GM12892 (cell line): ENCODE measurements at places on chromosomes 4 and X.

DNA sequence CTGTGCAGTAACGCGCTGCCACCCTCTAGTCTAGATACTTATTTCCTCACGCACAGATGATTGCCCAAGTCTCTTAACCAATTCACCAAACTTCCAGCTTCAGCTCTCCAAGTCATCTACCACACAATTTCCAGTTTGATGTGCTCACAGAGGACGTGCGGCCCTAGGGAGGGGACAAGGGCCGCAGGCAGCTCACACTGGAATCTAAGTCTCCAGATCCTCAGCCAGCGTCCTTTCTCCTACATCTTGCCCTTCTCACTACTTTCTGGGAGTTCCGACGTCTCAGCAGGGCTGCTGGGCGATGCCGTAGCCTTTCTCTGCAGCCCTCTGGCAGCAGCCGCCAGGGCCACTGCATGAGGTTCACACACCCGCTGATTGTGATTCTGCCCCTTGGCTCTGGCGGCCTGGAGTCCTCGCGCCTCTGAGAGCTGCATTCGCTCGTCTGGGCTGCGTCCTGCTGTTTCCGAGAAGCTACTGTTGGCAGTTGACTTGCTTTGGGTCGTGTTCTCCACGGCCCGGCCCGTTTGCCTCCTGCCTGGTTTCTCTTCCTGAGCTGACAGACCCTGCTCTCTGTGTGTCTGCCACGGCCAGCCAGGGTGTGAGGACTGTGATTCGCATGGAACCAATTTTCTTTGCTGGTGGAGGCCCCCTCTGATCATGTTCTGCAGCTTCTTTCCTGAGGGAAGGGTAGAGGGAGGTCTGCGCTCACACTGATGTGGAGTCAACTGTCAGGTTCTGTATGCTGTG, 14.1 kb upstream of the TMEM131L start:
- no peak for DNase-seq

DNA sequence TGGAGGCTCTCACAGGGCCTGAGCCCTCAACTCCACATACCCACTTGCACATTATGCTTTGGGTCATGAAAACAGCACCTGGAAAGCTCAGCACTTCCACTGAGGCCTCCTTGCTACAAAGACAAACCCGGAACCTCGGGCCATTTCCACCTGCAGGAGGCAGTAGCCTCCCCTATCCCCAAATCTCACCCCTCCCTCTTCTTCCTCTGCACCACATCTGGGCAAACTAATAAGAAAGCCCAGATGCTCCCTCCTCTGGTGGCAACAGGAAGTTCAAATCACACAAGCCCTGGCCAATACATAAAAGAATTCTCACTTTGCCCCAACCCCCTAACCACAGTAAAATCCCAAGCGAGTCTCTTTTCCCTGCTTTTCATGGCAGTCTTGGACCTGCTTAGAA, 136.4 kb downstream of the MAPK10 start:
- DNase-seq: no peak

- DNase-seq: no peak
Observed at GRCh38 chr4:40486534-40486933, 143.1 kb downstream of the RBM47 start.

- DNase-seq: no peak
Observed at GRCh38 chr4:664713-665231, 9.3 kb downstream of the ATP5ME start.

DNA sequence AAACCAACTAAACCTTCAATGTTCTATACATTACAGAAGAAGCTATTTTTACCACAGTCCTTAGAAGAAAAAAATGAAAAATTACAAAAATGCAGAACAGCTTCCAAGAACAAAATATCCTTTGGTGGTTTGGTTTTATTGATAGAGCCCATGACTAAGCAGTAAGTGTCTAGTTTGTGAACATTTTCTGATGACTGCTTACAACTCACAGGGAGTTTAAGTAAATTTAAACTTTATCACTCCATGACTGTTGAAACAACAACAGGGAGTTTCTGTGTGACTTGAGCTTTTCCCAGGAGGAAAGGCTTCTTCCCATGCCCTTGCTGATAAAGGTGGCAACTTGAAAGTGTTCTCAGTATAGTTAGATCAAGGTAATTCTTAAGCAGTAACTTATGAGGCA, 2.9 kb downstream of the PF4 start:
- DNase-seq: no peak

- no peak for DNase-seq
Observed at GRCh38 chr4:41647383-41647782, 101.1 kb downstream of the PHOX2B start.

GRCh38 chr4:159498446-159499115, 395.7 kb downstream of the RAPGEF2 start:
- no peak for DNase-seq

DNA sequence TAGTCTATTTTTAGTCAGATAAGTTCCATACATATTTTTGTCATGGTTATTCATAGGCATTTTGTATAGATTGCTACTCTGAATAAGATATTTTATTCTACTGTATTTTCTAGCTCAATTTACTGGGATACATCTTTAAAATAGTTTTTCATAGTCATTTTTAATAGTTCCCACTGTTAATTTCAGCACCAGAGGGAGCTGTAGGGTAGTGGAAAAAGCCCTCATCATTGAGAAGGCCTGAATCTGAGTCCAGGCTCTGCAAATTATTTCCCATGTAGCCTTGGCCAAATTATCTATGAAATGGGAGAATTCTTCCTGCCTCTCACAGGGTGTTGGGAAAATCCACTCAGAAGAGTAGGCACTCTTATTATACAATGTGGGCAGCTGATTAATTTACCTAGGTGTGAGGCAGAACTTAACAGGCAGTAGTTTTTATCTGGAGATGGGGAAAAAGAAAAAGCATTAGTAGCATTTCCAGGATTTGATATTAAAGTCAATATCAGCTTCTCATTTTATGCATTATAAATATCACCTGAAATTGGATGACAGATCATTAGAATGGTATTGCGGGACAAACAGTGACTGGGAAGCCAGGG, 102.9 kb upstream of the PAQR3 start:
- no peak for DNase-seq

DNA sequence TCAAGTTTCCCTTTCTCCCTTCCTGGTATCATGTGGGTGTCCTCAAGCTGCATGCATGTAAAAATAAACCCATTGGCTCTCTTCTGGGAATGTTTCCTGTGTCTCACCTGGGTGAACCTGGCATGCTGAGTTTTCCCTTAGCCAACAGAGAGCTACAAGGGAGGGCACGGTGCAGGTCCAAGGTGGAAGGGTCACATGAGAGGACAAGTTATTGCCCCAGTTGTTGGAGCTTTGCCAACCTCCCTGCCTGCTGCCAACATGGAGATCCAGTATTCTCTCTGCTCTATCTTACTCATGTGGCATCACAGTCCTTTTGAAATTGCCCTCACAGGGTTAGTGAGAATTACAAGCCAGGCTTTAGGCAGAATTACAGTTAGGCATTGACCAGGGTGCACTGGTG, 196.1 kb upstream of the GYPA start:
- DNase-seq: no peak

DNA sequence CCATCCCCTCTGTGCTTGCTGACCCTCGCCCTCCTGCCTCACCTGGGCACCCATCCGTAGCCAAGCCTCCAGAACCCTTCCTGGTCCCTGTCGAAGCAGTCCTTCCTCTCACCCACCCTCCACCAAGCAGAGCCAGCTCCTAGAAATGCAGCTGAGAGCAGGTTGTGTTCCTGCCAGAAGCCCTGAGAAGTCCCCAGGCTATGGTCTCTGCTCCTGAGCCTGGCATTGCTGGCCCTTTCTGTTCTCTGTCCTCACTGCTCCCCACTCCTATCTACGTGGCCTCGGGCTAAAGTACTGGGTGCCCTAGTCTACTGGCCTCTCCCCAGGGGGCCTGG, 2.1 kb upstream of the CPZ start:
- DNase-seq: no peak

DNA sequence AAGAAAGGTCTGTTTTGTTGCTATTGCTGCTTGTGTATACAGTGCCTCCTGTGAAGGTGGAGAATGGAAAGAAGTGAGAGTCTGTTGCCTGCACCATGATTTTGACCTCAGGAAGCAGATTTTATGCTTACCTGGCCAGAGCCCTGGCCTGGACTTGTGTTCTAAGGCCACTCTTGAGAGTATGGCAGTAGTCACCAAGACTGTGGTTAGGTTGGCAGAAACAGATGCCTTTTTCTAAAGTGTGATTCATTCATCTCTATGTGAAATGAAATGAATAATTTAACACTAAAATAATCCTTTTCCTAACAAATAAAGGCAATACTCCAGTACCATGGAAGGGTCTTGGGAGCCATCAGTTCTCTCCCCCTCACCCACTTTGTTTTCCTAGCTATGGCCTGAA, 161.8 kb downstream of the DCLK2 start:
- DNase-seq: no peak

GRCh38 chr4:30586850-30587249, 133.3 kb upstream of the PCDH7 start:
- no peak for DNase-seq

GRCh38 chr4:141580523-141580922, 55.9 kb upstream of the IL15 start:
- no peak for DNase-seq

- peak; percentile 50 for DNase-seq
Observed at GRCh38 chrX:15493118-15493962, at the start of gene PIR. Gene PIR (minus strand): TSS chrX:15493333. CDS start chrX:15491257, 2,076 bp downstream.

DNA sequence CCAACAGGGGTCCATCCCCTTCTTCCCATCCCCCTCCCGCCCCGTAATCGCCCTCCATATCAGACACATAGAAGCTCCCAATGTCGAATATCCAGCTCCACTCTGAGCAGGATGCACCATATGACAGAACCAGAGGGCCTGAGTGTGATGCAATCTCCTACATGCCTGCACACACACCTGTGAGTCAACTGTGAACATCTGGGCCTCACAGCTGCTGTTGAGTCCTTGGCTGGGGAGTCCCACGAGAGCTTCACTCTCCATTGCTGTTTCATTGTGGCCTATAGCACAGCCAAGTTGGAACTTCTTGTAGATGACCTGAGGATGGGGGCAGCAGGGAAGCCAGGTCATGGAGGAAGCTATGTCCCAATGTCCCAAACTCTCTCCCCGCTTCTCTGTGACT, 8.2 kb downstream of the SLC38A5 start:
- DNase-seq: no peak

GRCh38 chr4:76120199-76120598, 28.0 kb downstream of the NUP54 start:
- no peak for DNase-seq

DNA sequence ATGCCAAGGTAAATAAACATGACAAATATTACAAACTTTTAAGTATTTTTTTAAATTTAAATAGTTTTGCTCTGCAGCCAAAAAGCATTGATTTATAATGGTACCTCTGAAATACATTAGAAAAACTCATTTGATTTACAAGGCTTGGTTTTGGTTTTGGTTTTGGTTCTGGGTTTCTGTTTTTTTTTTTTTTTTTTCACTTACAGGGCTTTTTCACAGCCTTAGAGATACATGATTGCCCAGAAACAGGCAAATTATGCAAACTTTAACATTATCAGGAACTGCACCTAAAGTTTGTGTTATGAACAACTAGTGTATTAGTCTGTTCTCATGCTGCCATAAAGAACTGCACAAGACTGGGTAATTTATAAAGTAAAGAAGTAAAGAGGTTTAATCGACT, 196.4 kb upstream of the DDX53 start:
- no peak for DNase-seq

DNA sequence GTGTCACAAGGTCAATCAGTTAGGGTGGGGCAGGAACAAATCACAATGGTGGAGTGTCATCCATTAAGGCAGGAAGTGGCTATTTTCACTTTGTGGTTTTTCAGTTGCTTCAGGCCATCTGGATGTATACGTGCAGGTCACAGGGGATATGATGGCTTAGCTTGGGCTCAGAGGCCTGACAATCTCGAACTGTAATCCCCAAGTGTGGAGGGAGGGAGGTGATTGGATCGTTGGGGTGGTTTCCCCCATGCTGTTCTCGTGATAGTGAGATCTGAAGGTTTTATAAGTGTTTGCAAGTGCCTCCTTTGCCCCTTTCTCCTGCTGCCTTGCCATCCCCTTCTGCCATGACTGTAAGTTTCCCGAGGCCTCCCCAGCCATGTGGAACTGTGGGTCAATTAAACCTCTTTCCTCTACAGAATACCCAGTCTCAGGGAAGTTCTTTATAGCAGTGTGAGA, 36.7 kb upstream of the STS start:
- no peak for DNase-seq

DNA sequence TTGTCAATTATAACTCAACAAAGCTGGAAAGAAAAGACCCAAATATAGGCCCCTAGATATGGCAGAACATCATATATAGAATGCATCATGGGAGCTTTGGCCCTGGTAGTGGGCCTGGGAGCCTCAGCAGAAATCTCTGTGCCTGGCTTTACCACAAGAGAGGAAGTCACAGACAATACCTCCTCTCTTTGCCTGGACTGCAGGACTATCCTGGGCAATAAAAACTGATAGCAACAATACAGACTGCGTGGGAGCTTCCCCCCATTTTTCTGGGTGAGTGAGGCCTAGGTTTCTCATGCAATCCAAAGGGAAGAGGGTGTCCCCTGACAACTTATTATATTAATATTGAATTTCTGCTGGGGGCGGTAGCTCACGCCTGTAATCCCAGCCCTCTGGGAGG, 64.0 kb upstream of the NFKB1 start:
- no peak for DNase-seq

- DNase-seq: no peak
Observed at GRCh38 chrX:71629467-71629866, 11.2 kb upstream of the CXCR3 start.

DNA sequence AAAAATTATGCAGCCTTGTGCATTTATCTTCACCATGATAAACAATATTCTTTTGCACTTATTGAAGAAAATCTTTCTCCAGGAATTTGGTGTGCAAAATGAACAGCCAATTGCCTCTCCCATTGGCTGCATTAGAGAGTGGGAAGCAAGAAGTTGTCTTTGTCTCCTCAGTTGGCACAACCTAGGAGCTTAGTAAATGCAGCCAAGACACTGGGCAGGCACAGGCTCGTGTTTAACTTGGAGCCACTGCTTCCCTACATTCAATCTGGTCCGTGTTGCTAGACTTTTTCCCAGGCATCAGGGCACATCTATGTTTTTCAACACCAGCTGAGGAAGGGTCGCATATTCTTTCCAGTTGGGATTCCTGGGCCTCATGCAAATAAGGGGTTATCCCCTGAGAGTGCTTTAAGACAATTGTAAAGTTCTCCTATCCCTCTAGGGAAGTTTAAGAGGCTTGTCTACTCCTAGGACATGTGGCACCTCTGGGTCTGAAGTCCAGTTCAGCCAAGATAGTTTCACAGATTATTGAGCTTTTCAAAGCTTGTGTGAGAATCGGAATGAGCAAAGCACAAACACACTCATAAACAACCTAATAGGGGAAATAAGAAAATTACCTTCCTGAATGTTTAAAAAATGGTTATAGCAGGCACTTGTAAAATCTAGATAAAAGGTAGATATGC, 31.8 kb upstream of the SRD5A3 start:
- DNase-seq: no peak

- DNase-seq: no peak
Observed at GRCh38 chrX:150337536-150337935, 25.6 kb upstream of the MAMLD1 start.

DNA sequence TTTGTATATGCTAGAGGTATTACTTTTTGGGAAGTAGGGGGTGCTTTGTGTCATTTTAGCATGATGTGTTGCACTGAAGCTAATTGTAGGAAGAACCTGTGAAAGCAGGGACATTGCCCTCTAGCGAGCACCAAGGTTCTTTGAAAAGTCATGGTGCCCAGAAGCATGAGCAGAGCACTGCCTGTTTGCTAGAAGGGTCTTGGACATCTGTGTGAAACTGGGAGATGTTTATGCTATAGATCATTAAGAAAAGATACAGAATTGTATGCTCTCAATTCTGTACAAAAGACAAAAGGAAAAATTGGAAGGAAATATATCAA, 14.7 kb downstream of the GRPR start:
- no peak for DNase-seq

- no peak for DNase-seq
Observed at GRCh38 chrX:149433451-149433850, 71.7 kb downstream of the IDS start.

- DNase-seq: no peak
Observed at GRCh38 chr4:79964020-79964399, 109.0 kb downstream of the ANTXR2 start.
